SJSA1 (cell line): ENCODE measurements at places on chromosomes 1 and 21. TPM values are rescaled to one million over a fixed set of nuclear protein-coding genes. Genes with fewer than 3 reads are reported as not detected.

The TGFB2 gene
- 3.4 and 7.4 TPM in 2 replicates for total RNA-seq

The ZBTB8B gene
- not detected in 2 replicates for total RNA-seq

The CFAP74 gene
- total RNA-seq: not detected in 2 replicates

The NCAM2 gene
- not detected in 2 replicates for total RNA-seq

The NTRK1 gene
- not detected in 2 replicates for total RNA-seq

The GSTM1 gene
- 19.0 and 26.8 TPM in 2 replicates for total RNA-seq

The KCTD3 gene
- 35.2 and 45.0 TPM in 2 replicates for total RNA-seq

The JAM2 gene
- not detected in 2 replicates for total RNA-seq

The DNAI4 gene
- 0.91 and 2.6 TPM in 2 replicates for total RNA-seq

The SPRR3 gene
- total RNA-seq: not detected in 2 replicates

The NR5A2 gene
- 0.03 TPM in 1 of 2 replicates, not detected in the other for total RNA-seq

The LRRC7 gene
- total RNA-seq: 0.29 and 0.31 TPM in 2 replicates

The SLC16A4 gene
- total RNA-seq: 7.0 and 17.4 TPM in 2 replicates

The C1orf105 gene
- not detected in 2 replicates for total RNA-seq

The GCSAML gene
- not detected in 2 replicates for total RNA-seq

The F13B gene
- total RNA-seq: not detected in 2 replicates

The PROX1 gene
- total RNA-seq: 0.05 and 0.25 TPM in 2 replicates

The DYNLT5 gene
- not detected in 2 replicates for total RNA-seq

The S100A5 gene
- not detected in 2 replicates for total RNA-seq

The PSMA5 gene
- total RNA-seq: 104 and 107 TPM in 2 replicates

The CELSR2 gene
- 0.11 TPM in 1 of 2 replicates, not detected in the other for total RNA-seq

The PRELP gene
- total RNA-seq: not detected in 2 replicates

The TSPAN2 gene
- total RNA-seq: 11.9 and 18.2 TPM in 2 replicates

The GOLT1A gene
- total RNA-seq: not detected in 2 replicates

The EDN2 gene
- total RNA-seq: 3.0 and 6.7 TPM in 2 replicates

The CD101 gene
- total RNA-seq: 0.05 and 0.50 TPM in 2 replicates

The CLDN17 gene
- not detected in 2 replicates for total RNA-seq

The ANKRD35 gene
- total RNA-seq: not detected in 2 replicates

The SPRR5 gene
- not detected in 2 replicates for total RNA-seq

The RGS13 gene
- total RNA-seq: not detected in 2 replicates

The MATN1 gene
- 0.26 TPM in 1 of 2 replicates, not detected in the other for total RNA-seq

The LEFTY1 gene
- not detected in 2 replicates for total RNA-seq

The KRTAP19-1 gene
- not detected in 2 replicates for total RNA-seq

The EPHB2 gene
- 3.6 and 4.3 TPM in 2 replicates for total RNA-seq

The LCE2B gene
- total RNA-seq: not detected in 2 replicates

The FCRLA gene
- total RNA-seq: 0.29 TPM in 1 of 2 replicates, not detected in the other

The MYBPHL gene
- total RNA-seq: not detected in 2 replicates

The TRIM67 gene
- 0.47 and 0.61 TPM in 2 replicates for total RNA-seq

The RNF115 gene
- 17.5 and 23.8 TPM in 2 replicates for total RNA-seq

The SMCP gene
- not detected in 2 replicates for total RNA-seq

The STYXL2 gene
- total RNA-seq: not detected in 2 replicates

The FCGR1A gene
- not detected in 2 replicates for total RNA-seq

The KDF1 gene
- not detected in 2 replicates for total RNA-seq

The RNU1-1 gene
- under 0.01 and 294 TPM in 2 replicates for total RNA-seq

The SYCP1 gene
- total RNA-seq: not detected in 2 replicates

The PCSK9 gene
- 0.03 TPM in 2 replicates for total RNA-seq

The TRAF3IP3 gene
- not detected in 2 replicates for total RNA-seq

The S100A7A gene
- not detected in 2 replicates for total RNA-seq
